T-helper 2 cell (primary cell): ENCODE measurements at places on chromosomes 7 and 10.
A peak's percentile ranks its signal among the peaks of the same experiment; 100 is the strongest.

- DNase-seq: no peak
Measured at GRCh38 chr7:148296994-148297644, 293.4 kb upstream of the C7orf33 start.

DNA sequence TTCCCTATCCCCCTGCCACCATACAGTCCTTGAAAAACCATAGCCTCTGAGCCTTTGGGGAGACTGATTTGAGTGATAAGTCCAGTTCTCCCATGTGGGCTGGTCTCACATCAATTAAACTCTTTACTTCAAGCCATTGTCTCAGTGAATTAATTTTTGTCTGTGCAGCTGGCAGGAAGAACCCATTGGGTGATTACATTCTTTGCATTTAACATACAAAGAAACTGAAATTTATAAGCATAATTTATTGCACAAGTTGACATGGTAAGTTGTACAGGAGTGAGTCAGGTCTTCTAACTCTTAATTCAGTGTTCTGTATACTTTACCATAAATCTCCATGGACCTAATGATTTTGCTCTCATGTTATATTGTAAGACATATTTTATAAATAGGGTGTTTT, 1613.0 kb upstream of the LRRTM3 start:
- DNase-seq: no peak

- no peak for DNase-seq
Measured at GRCh38 chr7:121107923-121108498, 119.5 kb downstream of the CPED1 start.

GRCh38 chr10:49173201-49173772, 14.9 kb downstream of the TMEM273 start:
- no peak for DNase-seq

GRCh38 chr10:100725869-100726426, 19.4 kb upstream of the PAX2 start:
- no peak for DNase-seq

- DNase-seq: no peak
Measured at GRCh38 chr10:53930648-53931047, 870.4 kb downstream of the PCDH15 start.

DNA sequence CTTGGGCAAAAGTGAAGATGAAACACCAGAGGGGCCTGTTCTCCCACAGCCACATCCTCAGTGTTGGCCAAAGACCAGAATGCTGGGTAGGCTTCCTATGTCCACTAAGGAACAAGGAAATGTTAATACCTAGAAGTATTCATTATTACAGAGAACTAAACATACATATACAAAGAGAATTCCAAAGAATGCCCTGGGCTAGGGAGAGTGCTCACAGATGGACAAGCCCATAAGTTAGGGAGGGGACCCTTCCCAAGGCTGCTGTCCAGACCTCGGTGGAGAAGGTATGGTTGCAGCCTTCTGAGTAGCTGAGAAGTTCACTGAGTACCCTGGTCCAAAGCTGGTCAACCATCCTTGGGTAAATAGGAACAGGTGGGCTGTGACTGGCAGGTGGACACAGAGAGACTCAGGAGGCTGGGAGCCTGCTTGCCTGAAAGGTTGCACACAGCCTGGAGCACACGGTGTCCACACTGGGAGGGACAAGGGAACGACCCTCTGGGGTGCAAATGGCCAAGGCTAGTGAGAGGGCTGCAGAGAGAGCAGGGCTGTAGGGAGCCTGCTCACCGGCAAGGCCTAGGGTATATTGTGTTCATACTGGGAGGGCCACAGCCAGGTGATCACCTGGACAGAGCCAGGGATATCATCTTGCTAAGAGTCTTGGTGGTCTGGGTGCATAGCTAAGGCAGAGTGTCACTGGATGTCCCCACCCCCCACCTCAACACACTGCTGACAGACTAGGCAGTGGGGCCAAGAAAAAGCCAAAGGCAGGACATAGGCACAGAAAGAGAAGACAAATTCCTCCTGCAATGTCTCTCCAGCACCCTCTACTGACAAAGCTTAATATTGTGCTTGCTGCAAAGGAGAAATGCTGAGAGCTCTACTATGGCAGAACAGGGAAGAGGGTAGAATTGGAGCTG, 40.3 kb downstream of the CPVL start:
- no peak for DNase-seq

DNA sequence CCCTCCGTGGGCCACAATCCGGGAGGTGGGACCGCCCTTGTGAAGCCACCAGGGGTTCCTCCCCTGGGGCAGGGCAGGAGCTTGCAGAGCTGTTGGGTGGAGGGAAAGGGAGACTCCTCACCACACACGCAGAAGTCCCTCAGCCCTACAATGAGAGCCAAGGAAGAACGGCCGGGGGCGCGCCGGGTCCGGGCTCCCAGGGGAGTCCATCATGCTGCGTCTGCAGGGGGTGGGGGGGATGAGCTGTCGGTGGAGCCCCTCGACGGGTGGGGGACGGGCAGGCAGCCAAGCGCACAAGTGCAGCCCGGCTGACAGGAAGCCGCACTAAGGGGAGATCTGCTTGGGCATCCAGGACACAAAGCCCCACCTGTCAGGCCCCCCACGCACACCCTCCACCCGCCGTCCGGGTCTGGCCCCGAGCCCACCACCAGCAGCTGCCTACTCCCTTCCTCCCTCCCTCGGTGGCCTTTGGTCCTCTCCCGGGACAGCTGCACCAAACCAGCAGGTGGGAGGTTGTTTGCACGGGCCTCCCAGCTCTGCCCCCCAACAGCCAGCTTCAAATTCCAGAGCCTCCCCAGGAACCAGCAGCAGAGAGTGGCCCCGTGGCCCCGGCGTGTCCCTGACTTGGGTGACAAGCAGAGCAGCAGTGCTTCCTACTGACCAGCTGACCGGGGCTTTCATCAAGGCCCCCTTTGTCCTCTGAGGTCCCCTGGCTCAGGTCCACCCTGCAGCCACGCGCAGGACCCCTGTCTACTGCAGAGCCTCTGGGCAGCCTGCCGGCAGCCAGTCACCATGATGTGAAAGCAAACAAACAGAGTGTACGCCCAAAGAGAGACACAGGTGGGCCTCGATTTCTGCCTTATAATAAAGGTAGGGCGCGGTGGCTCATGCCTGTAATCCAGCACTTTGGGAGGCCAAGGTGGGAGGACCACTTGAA, 50.3 kb downstream of the HIP1 start:
- DNase-seq: no peak

GRCh38 chr10:86044029-86044428, 322.6 kb downstream of the GRID1 start:
- DNase-seq: no peak

DNA sequence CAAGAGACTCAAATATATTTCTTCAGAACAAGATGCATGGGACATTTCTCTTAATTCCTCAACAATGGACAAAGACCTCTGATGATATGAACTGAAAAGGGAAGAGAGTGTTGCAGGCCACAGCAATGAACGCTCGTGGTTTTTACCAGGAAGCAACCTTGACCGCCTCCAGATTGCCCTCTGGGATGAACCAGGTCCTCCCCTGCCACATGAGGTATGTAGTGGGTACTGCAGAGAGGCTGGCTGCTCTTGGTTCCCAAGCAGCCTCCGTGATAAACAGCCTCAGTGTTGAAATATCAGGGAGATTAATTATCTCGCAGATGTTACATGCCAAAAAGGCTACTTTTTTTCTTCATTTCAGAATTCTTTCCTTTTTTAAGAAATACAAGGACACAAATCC, 338.8 kb downstream of the ELMO1 start:
- no peak for DNase-seq

GRCh38 chr7:25726781-25727311, 425.2 kb upstream of the NFE2L3 start:
- DNase-seq: no peak

- DNase-seq: no peak
Measured at GRCh38 chr7:28758186-28758585, 199.9 kb downstream of the TRIL start.

GRCh38 chr10:83545901-83546391, 593.4 kb upstream of the GHITM start:
- DNase-seq: no peak

DNA sequence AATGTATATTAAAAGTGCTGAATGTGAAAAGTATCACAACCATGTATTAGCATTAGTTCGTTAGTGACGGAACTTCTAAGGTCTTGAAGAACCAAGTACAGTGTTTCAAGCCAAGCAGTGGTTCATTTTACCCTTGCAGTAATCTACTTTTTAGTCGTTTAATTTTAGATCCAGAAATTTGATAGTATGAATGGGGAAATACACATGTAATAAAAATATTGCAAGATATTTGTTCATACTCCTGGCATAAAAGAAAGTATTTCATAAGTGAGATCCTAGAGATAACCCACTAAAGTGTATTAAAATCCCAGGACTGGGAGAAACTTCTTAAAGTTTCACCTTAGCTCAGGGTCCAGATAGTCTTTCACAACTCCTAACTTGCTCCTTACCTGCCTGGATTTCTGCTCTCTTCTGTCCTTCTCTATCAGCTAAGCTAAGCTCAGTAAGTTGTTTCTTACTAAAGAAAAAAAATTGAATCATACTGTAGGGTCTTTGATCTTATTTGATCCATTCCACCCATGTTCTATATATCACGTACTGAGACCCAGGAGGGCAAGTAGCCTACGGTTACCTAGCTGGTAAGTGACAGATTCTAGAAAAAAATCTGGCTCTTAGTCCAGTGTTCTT, 1.5 kb downstream of the BCAP29 start:
- DNase-seq: no peak

GRCh38 chr10:5343561-5343960, 21.2 kb upstream of the UCN3 start:
- no peak for DNase-seq

DNA sequence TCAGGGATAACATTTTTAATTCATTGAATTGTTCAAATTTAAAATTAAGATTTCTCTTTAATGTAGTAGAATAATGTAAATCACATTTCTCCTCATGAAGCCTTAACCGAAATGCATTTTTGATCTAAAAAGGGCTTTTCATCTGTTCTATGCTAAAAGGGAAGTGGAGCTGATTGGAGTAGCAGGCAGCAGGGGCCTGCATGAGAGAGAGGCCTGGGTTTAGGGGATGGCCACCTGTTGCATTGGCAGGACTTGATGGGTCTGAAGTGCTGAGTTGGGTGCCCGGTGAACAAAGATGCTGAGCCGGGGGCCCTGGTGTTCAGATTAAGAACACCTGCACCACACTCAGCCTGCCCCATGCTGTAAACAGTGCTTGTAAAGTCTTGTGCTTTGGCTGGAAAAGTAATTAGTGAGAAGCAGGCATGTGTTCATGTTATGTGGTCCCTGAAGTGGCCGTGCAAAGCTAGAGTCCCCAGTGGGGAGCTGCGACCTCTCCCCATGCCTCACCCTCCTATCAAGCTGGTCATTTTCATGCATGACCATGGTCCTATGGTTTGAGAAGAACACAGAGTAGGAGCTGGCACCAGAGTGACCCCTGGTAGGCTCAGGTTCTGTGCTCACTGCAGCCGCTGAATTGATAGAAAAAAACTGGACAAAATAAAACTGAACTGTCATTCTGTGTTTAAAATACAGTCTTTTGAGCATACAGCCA, 124.3 kb downstream of the ADCY1 start:
- DNase-seq: no peak

- no peak for DNase-seq
Measured at GRCh38 chr10:79390551-79391229, 43.4 kb downstream of the PPIF start.

GRCh38 chr10:114987995-114988394, 50.0 kb downstream of the TRUB1 start:
- no peak for DNase-seq

DNA sequence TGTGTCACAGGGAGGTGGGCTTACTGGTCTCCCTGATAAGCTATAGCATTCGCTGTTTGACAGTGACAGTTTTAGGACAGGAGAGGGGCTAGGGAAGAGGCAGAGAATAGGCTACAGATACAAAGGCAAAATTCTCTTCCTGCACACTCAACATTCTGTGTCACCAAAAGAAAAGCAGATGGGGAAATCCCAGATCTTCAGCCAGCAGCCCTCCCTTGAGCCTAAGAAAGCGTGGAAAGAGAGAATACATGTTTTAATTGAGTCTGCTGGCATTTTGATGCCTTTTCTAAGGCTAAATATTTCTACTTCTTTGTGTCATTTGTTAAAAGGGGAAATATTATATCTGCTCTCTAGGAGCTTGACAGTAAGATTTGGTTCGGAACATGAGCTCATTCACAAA, 247.0 kb downstream of the TRIL start:
- DNase-seq: no peak

DNA sequence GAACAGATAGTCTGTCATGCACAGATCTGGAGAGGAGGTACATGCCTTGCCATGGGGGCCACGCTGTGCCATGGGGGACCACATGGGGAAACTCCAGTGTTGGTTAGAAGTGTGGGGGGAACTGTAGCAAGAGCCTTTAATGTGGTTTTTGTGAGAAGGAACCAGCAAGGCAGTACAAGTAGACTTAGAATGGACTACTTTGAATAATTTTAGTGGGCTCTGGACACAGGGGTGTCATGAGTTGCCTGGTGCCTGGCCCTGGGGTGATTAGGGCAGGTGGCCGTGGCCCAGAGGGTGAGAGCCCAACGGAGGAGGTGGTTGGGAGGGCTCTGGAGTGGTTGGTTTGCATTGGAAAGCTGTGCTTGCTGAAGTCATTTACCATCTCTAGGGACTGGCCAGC, 77.2 kb downstream of the CXCL12 start:
- no peak for DNase-seq

- DNase-seq: peak; percentile 87
Measured at GRCh38 chr7:157874870-157875229, 538.0 kb downstream of the DNAJB6 start.

DNA sequence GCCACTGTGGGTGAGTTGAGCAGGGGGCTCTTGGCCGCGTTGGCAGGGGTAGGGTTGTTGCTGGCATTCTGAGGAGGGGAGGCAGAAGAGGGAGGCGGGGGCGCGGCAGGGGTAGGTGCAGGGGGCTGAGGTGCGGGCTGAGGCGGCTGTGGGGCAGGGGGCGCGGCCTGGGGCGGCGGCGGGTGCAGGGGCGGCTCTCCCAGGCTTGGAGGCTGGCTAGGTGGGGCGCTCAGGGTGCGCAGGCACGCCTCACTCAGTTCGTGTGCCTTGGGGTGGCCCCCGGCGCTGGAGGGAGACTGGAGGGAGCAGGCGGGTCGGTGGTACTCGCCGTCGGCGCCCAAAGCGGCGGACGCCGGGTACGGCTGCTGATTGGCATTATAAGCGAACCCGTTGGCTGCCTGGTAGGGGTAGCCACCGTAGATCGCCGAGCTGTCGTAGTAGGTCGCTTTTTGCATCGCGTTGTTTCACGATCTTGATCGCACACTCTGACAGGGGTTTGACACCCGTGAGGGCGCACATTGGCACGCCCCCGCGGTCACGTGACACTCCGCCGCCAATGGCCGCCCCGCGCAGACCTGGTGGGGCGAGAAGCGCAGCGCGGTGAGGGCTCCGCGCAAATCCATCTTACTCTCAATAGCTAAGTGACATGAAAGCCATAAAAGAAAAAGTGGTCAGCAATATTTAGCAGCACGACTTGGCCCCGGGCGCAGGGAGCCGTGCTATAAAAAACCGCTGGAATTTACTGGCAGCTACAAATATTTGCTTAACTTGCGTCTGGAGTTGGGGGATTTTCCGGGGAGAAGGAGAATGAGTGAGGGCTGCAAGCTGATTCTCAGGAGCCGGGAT, 7.9 kb upstream of the HOXA2 start:
- no peak for DNase-seq
